HepG2 (cell line): ENCODE measurements at places on chromosomes 11 and 22. TPM values are rescaled to one million over a fixed set of nuclear protein-coding genes. Genes with fewer than 3 reads are reported as not detected.
A peak's percentile ranks its signal among the peaks of the same experiment; 100 is the strongest.

DNA sequence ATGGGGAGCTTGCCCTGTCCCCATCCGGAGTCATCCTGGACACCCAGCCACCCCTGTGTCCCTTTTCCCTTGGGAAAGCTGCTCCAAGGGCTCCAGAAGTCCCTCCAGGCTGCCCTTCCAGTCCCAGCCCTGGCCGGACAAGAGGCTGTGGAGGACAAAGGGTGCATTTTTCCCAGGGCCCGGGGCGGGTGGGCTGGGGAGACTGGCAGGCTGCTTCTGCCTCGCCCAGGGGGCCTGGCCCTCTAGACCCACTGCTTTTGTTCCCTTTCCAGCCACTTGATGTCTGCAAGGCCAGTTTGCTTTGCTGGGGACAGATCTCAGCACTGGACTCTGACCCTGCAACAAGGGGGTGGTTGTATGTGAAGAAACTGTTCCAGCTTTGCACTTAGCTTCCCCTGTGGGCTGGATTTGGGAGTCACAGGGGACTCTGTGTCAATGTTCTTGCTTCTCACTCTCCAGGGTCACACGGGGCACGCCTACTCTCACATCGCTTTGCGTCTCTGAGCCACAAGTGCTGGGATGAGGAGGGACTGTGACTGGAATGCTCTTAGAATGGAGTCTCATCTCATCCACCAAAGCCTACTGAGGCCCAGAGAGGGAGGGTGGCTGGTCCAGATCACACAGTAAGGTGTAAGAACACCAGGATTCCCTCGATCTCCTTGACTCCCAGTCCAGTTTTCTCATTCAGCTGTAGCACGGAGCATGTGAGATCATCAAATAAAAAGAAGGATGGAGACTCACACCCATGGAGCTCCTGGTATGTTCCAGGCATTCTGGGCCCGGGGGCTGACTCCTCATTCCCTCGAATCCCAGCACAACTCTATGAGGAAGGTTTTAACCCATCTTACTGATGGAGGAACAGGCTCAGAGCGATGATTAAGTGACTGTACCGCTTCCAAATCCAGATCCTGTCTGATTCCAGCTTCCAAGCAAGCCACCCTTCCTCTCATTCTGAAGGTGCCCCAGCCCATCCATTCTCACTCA lies 59.9 kb downstream of the FBXO7 start:
- H3K36me3 ChIP-seq = no peaks in the 10 kb centered on the region
- H3K27ac ChIP-seq = peak overlapping the region; percentile 78
- peak overlapping the region; percentile 40 for H3K4me3 ChIP-seq
- H3K4me1 ChIP-seq = peaks cover 91% of the 10 kb centered on the region
- H3K27me3 ChIP-seq = no peaks in the 10 kb centered on the region

DNA sequence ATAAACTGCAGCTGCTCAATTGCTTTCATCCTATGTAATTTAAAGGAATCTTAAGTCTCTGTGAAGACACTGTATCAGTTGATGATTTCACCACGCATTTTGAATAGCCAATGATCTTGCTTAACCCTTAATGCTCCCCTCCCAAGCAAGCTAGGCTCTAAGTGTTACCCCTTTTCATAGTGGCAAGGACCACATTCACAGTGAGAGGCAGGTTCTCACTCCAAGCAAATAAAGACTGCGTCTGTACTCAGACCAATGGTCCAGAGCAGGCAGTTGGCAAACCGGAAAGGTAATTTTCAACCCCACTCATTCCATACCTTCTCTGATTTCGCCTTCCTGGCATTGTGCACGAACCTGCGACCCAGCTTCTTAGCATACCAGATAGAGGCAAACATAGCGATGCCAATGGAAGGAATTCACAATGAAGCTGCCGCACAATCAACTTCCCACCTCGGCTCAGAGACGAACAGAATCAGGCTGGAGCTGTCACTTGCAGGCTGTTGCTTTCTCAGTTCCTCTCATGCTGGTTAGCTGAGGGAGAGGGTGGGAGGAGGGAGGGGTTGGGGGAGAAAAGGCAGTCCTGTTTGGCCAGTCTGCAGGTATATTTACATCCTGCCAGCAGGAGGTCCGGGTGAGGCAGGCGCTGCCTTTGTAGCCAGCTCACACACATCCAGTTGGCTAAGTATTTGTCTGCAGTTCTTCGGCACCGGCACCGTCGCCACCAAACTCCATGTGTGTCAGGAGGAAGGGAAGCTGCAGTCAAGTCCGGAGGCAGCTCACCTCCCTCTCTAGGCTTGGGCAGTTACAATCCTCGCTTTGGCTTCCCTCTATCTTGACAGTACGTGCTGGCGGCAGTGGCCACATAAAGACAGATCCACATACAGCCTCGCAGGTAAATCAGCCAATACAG lies 1151.2 kb upstream of the CCDC90B start:
- H3K4me1 ChIP-seq = no peaks in the 10 kb centered on the region
- no peaks in the 10 kb centered on the region for H3K36me3 ChIP-seq
- H3K27ac ChIP-seq = no peak overlapping the region
- H3K4me3 ChIP-seq = no peak overlapping the region

DNA sequence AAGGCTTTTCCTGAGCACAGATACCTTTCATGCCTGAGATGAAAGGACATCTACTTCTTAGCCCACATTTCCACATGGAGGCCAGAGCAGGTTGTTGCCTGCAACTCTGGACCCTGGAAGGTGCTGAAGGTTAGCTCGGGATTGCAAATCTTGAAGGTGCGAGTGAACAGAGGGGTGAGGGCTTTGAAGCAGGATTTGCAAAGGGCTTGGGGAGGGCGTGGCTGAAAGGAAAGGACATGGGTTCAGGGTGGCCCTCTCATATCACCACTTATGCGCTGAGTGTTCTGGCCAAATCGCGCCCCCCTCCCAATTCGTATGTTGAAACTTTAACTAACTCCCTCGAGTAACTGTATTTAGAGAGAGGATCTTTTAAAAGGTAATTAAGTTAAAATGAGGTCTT lies 501.6 kb downstream of the MIAT start:
- H3K4me3 ChIP-seq = no peak overlapping the region
- no peaks in the 10 kb centered on the region for H3K4me1 ChIP-seq
- DNase-seq = no peak
- H3K36me3 ChIP-seq = no peaks in the 10 kb centered on the region
- H3K27me3 ChIP-seq = peaks cover 6% of the 10 kb centered on the region; the same call in 1 of the 3 replicates

- no peak for DNase-seq
- H3K4me3 ChIP-seq = peak overlapping the region; percentile 78
- H3K36me3 ChIP-seq = no peaks in the 10 kb centered on the region
- H3K27ac ChIP-seq = peak overlapping the region; percentile 47
Measured at GRCh38 chr11:78187366-78188285, 800 bp downstream of the KCTD21 start.

DNA sequence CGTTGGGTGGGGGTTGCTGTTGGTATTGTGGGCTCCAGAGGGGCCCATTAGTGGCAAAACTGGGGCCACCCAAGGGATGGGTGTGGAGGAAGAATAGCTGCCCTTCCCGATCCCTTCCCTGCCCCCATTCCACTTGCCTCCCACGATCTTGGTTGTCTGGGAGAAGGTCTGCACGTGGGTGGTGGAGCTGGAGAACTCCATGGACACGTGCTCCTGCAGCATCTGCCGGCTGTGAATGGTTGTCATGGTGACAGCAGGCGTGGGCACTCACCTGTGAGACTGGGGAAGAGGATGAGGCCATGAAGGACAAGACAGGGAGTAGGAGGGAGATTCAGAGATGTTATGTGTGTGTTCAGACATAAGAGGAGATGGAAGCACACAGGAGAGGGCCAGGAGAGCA lies 2.0 kb downstream of the IGSF22 start:
- H3K27ac ChIP-seq = no peak overlapping the region
- no peak for DNase-seq
- peaks cover 24% of the 10 kb centered on the region for H3K4me1 ChIP-seq

DNA sequence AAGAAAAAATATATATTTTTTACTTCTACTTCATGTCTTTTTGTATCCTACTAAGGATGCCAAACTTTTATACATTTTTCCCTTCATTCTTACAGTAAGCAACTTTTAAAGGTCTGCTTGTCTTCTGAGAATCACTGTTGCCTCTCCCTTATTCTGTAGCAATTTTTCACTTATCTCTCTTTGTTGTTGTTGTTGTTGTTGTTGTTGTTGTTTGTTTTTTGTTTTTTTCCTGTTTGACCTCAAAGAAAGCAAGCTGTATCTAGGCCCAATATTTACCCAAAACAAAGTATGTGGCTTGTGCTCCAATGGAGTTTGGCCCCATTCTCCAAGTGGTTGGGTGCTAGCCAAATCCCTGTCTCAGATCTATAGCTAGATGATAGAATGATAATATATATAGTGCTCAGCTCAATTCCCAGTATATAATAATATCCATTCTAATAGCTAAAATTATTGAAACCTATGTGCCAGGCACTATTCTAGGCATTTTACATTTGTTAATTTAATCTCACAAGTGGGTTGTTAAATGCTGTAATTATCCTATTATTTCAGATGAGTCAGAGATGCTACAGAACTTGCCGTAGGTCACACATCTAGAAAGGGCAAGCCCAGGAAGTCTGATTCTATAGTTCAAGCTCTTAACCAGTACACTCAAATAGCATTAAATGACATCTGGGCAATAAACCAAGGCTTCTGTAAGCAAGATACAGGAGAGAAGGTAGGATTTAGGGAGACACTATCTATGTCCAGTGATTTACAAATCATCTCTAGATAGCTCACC lies 205.1 kb upstream of the PITPNB start:
- no peaks in the 10 kb centered on the region for H3K27me3 ChIP-seq
- H3K4me3 ChIP-seq = no peak overlapping the region
- no peak for DNase-seq
- no peaks in the 10 kb centered on the region for H3K4me1 ChIP-seq
- no peaks in the 10 kb centered on the region for H3K36me3 ChIP-seq

DNA sequence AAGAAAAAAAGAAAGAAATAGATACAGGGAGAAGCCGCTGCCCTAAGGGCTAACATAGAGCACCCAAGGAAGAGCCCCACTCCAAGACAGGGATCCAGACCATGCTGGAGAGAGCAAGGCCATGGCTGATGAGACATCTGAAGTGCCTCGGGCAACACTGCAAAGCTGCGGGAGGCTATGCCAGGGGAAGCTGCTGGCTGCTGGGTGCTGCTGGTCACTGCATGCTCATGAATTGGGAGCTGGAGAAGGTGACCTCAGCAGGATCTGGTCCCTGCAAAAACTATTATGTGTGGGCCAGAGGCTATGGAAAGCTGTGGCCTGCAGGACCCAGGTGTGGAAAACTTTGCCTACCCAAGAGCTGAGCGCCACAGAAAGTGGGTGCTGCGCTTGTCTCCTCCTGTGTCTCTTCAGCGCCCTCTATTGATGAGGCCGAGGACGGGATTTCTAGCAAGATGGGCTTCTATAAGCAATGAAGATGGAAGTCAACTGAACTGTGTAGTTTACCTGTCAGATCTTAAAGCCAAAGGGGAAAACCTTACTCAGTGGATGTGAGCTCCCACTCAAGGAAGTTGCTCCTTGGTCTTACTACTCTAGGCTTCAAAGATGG lies 17.3 kb upstream of the SLC29A2 start:
- peaks cover 20% of the 10 kb centered on the region for H3K4me1 ChIP-seq
- no peaks in the 10 kb centered on the region for H3K36me3 ChIP-seq

DNA sequence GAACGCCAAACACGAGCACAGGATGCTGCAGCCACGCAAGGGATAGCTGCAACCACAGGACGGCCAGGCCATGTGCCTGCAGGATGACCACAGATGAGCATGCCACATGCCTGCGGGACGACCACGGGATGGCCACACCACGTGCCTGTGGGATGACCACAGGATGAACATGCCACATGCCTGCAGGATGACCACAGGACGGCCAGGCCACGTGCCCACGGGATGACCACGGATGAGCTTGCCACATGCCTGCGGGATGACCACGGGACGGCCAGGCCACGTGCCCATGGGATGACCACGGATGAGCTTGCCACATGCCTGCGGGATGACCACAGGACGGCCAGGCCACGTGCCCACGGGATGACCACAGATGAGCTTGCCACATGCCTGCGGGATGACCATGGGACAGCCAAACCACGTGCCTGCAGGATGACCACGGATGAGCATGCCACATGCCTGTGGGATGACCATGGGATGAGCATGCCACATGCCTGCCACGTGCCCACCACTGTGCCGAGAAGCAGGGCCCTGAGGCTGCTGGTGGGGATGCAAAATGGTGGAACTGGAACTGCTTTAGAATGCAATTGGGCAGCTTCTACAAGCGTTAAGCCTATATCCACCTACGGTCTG lies 12.8 kb upstream of the MOB2 start:
- H3K27ac ChIP-seq = no peak overlapping the region
- no peaks in the 10 kb centered on the region for H3K36me3 ChIP-seq
- H3K4me3 ChIP-seq = no peak overlapping the region
- H3K4me1 ChIP-seq = no peaks in the 10 kb centered on the region
- no peaks in the 10 kb centered on the region for H3K27me3 ChIP-seq
- DNase-seq = no peak

- H3K4me1 ChIP-seq = peaks cover 9% of the 10 kb centered on the region
- no peak overlapping the region for H3K27ac ChIP-seq
- H3K36me3 ChIP-seq = no peaks in the 10 kb centered on the region
- H3K27me3 ChIP-seq = peaks cover 7% of the 10 kb centered on the region; the same call in 1 of the 2 replicates
Measured at GRCh38 chr22:26643418-26644100, 13.8 kb upstream of the MIAT start.

GRCh38 chr11:296171-297050 lies 2.9 kb downstream of the IFITM5 start:
- H3K27me3 ChIP-seq = peaks cover 11% of the 10 kb centered on the region
- no peak overlapping the region for H3K4me3 ChIP-seq
- no peak overlapping the region for H3K27ac ChIP-seq
- no peak for DNase-seq

- peaks cover 66% of the 10 kb centered on the region for H3K4me1 ChIP-seq
- no peak overlapping the region for H3K27ac ChIP-seq
- H3K27me3 ChIP-seq = no peaks in the 10 kb centered on the region
- no peaks in the 10 kb centered on the region; the same call in 2 of the 3 replicates for H3K36me3 ChIP-seq
- no peak for DNase-seq
Measured at GRCh38 chr11:27420722-27421572, 51.6 kb downstream of the LGR4 start.

- no peaks in the 10 kb centered on the region for H3K27me3 ChIP-seq
- peaks cover 5% of the 10 kb centered on the region; the same call in 2 of the 3 replicates for H3K36me3 ChIP-seq
- H3K4me3 ChIP-seq = no peak overlapping the region
- no peak overlapping the region for H3K27ac ChIP-seq
Measured at GRCh38 chr11:96027021-96027420, 103.1 kb upstream of the MTMR2 start.

DNA sequence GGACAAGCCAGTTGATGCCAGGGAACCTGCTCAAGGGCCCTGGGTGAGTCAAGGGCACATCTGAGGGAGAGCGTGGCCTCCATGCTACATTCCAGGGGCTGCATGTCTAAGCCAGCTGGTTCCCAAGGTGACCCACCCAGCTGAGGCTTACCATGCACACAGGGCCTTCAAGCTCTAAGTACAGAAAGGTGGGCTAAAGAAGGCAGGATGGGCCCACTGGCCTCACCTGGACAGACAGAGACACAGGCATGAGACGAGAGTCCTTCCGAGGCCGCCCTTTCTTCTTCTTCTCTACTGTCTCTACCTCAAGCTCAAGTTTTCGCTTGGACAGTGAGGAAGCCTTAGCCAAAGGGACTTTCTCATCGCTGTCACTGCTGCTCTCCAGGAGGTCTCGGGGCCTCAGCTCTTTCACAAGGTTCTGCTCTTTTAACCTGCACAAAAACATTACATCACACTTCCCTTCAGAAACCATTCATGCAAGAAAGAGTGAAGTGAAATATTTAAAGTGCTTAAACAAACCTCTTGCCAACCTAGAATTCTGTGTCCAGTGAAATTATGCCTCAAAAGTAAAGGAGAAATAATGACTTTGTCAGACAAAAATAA lies 69.9 kb downstream of the HIRA start:
- peaks cover 85% of the 10 kb centered on the region for H3K36me3 ChIP-seq
- H3K4me1 ChIP-seq = no peaks in the 10 kb centered on the region
- no peaks in the 10 kb centered on the region for H3K27me3 ChIP-seq
- no peak for DNase-seq
- no peak overlapping the region for H3K4me3 ChIP-seq

CHEK1 gene
- 11.0 and 17.8 TPM in 2 replicates for polyA plus RNA-seq

CASP1 gene
- polyA plus RNA-seq = 0.34 and 0.85 TPM in 2 replicates

PRAME gene
- polyA plus RNA-seq = 0.83 and 1.1 TPM in 2 replicates

PHOX2A gene
- not detected in 2 replicates for polyA plus RNA-seq

TRIM5 gene
- polyA plus RNA-seq = 7.0 and 7.8 TPM in 2 replicates
